ENCODE measurements at places on chromosomes 5 and 9.

DNA sequence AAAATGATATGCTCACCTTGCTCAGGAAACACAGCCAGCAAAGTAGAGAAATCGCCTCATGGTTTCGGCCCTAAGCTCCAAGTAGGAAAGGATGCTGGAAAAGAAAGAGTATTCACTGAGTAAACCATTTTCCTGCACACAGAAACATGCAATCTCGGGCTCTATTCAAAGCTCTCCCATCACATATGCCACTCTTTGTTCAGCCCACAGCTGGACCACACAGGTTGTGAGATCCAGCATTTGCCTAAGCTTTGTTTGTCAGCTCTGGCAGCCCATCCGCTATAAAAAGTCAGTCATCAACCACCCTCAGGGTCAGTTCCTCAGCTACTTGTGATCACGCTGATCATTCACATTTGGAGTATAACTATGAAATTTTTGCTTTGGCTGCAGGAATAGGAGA lies 96.5 kb upstream of the SMARCA2 start:
- DNase-seq, result no peak

DNA sequence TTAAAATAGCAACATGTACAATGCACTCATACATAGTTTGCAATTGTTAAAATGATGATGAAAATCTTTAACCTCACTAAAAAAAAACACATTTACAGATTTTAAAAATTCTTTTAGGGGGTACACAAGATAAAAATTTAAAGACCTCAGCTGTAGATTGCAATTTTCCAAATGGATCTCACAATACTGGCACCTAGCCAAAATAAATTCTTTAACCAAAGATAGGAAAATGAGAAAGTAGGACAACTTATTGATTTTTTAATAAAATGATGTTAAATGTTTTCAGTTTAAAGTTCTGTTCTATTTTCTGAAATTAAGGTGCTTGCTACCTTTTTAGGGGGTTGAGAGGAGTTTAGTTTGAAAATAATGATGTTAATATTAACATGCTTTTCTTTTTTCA lies 90.0 kb downstream of the PCSK1 start:
- no peak for DNase-seq

- peak; percentile 46 for DNase-seq
These were observed 153.9 kb downstream of the GPBP1 start for GRCh38 chr5:57327561-57328367.

- peak; percentile 47 for DNase-seq
These were observed 73.9 kb downstream of the ADAMTS2 start for GRCh38 chr5:179271428-179271734.

- DNase-seq, result no peak
These were observed 1.2 kb downstream of the GALT start for GRCh38 chr9:34647651-34648050.

- no peak for DNase-seq
These were observed 967.5 kb downstream of the NR2F1-AS1 start for GRCh38 chr5:92613546-92613945.

GRCh38 chr5:54577937-54578653 lies 60.5 kb downstream of the SNX18 start:
- no peak for DNase-seq

DNA sequence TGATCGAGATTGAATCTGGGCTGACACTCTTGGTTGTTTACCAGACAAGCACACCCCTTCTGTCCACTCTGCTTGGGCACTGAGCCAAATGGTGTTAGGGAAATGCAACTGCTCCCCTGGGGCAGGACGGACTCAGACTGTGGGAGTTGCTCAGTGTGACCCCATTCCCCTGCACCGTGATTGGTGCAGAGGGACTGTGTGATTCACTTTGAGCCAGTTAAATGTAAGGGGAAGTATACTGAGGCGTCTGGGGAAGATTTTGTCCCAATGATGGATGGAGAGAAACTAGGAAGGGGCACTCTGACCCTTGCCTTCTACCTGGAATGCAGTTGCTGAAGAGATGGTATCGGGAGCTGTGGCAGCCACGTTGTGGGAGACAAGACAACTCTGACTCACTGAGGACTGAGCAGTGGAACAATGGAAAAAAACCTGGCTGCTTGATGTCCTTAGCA lies 196.0 kb upstream of the ANKRD55 start:
- peak; percentile 76 for DNase-seq

DNA sequence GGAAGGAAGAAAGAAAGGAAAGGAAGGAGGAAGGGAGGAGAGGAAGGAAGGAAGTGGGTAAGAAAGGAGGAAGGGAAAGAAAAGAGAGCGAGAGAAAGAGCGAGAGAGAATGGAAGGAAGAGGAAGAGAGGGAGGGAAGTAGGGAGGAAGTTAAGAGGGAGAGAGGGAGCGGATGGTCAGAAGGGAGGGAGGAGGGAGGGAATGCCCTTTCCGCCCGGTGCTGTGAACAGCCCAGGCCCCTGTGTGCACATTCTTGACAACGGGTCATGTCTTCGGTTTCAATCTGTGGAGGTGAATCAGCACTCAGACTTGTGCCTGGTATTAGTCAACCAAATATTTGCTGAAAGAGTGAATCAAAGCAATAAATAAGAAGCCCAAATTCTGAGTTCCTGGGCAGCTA lies 39.2 kb downstream of the PRUNE2 start:
- no peak for DNase-seq

GRCh38 chr9:112917047-112917986 lies 26.6 kb upstream of the SLC46A2 start:
- DNase-seq, result no peak

- no peak for DNase-seq
These were observed 16.9 kb downstream of the PRRX2 start for GRCh38 chr9:129682381-129682780.

- no peak for DNase-seq
These were observed 135.9 kb downstream of the CCDC192 start for GRCh38 chr5:127839072-127839471.

GRCh38 chr5:80745490-80745889 lies 90.7 kb upstream of the DHFR start:
- DNase-seq, result no peak

GRCh38 chr9:36928670-36929349 lies 105.3 kb downstream of the PAX5 start:
- no peak for DNase-seq

DNA sequence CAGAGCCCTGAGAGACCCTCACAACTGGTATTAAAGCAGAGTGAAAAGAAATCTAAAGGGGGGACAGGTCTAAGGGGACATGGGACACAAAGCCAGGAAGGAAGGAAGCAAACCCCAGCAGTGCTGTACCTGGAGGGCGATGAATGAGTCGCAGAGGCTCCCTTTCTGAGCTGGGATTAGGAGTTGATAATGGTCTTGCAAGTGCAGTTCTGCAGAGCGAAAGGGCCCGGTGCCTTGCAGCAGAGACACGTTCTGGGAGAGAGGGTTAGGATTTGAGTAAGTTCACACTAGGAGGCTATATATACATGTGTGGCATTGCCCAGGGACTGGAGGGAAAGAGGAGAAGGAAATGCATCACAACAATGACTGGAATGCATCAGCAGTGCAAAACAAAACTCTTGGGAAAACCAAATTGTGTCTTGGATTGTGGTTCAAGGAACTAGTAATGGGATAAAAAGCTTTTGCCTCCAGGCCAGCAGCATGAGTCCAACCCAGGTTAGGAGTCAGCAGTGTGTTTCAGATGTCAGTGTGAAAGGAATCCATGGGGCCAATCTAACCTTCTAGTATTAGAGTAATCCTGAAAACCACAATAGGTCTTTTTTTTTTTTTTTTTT lies 38.8 kb upstream of the LIFR start:
- no peak for DNase-seq

DNA sequence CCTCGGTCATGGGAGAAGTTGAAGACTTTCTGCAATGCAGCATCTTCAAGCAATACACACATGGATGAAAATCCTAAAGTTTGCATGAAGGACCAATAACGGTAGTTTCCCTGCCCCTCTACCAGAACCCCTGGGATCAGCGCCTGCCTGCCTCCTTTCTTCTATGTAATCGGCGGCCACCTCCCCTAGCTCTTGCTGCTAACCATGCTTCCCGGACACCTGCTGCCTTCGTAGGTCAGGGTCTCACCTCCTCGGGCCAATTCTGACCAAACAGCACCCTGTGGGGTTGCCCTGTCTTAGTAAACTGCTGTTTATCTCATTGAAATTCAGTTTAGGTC lies 388 bp upstream of the MED10 start:
- no peak for DNase-seq

- no peak for DNase-seq
These were observed 32.8 kb upstream of the MED10 start for GRCh38 chr5:6411141-6411540.

- DNase-seq, result peak; percentile 43
These were observed 53.4 kb upstream of the SUB1 start for GRCh38 chr5:32531885-32532520.

GRCh38 chr5:41325074-41325473 lies 111.7 kb upstream of the C6 start:
- DNase-seq, result no peak

DNA sequence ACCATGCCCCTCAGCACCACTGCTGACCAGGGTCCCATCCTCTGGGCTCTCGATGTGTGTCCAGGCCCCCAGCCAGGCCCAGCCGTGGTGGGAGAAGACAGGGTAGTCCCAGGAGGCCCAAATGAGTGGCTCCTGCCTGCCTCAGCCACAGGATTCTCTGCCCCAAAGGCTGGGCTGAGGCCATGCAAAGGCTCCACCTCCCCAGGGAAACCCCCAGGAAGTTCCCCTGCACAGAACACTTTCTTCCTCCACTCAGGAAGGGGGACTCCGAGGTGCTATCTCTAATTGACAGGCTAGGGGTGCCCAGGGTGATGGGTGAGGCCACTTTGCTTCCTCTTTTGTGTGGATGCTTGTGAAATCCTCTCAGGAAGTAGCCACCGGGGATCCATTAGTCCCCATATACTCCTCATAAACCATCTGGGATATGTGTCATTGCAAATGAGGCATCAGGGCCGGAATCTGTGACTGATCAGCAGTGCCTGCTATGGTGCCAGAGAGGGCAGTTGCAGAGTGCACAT lies 23.1 kb upstream of the TDRD7 start:
- no peak for DNase-seq

DNA sequence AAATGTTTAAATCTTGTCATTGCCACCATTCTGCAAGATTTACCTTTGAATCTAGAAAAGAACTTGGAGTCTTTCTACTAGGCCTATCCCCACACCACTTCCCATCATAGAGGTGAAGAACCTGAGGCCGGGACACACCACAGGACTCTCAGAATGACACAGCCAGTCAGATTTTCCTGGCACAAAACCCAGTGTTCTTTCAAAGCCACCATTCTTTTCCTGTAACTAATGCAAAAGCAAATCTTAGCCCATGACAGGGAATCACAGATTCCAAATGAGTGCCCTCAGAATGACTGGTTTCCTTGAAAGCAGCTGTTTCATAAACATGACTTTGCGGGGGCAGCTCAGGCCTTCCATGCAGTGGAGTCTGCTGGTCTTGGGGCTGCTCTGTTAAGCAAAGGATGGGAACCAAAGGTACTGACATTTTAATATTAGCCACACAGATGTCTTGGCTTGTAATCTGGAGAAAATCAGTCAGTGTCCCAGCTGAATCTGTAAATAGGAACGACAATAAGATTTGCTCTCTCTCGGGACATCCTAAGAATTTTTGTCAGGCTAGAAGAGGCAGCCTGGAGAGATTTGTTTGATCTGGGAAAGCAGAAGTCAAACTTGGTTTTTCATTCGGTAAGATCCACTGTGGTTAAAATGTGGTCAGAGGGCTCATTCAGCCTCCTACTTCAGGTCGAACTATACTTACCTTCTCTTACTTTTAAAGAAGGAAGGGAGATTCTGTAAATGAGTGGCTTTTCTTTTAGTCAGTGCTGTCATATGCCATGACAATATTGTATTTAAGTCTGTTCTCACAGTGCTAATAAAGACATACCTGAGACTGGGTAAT lies 115.1 kb downstream of the PALM2AKAP2 start:
- DNase-seq, result no peak

GRCh38 chr9:90441814-90442213 lies 200.8 kb downstream of the DIRAS2 start:
- no peak for DNase-seq

- DNase-seq, result no peak
These were observed 152.0 kb downstream of the MTRR start for GRCh38 chr5:8020861-8021514.

- peak; percentile 43 for DNase-seq
These were observed 71.3 kb downstream of the HRH2 start for GRCh38 chr5:175728885-175729828.

GRCh38 chr5:137488974-137489373 lies 10.2 kb downstream of the SPOCK1 start:
- no peak for DNase-seq

DNA sequence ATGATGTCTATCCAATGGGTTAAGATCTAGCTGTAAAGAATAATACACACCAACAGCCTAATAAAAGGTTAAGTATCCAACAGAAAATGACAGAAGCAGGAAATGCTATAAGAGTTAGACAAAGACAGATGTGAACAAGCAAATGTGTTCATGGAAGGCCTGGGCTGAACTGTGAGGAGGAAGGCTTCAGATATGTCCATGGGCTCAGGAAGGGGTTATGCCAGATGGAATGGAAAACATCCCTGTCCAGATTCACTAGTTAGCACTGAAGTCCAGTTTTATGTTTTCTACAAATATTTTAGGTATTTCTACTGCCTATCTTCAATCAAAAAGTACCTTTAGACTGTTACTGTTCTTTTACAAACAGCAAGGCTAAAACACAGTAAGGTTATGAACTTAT lies 27.1 kb downstream of the ERAP1 start:
- DNase-seq, result no peak

- DNase-seq, result no peak
These were observed 11.9 kb downstream of the RAPGEF1 start for GRCh38 chr9:131727795-131728545.

DNA sequence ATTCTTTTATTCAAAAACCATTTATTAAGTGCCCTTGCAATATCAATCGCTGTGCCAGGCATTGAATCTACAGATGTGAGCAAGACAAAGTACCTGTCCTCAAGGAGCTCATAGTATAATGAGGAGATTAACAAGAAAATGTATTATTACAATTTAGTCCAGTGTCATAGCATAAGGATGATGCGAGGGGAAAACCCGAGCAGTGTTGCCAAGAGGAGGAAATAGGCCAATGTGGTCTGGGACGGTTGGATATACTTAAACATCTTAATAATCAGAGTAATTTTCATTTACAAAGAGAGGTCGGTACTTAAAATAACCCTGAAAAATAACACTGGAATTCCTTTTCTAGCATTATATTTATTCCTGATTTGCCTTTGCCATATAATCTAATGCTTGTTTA lies 18.5 kb downstream of the CD274 start:
- DNase-seq, result no peak

DNA sequence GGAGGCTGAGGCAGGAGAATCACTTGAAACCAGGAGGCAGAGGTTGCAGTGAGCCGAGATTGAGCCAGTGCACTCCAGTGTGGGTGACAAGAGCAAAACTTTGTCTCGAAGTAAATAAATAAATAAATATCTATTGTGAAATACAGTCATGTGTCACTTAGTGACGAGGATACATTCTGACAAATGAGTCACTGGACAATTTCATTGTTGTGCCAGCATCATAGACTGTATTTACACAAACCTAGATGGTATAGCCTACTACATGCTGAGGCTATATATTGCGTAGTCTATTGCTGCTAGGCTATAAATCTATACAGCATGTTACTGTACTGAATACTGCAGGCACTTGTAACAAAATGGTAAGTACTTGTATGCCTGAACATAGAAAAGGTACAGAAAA lies 61.1 kb upstream of the CCL21 start:
- DNase-seq, result no peak

- no peak for DNase-seq
These were observed 187.7 kb upstream of the POU5F2 start for GRCh38 chr5:93929131-93929530.

GRCh38 chr5:113678924-113679575 lies 165.6 kb downstream of the YTHDC2 start:
- DNase-seq, result no peak

GRCh38 chr9:85182383-85182782 lies 512.9 kb downstream of the NTRK2 start:
- DNase-seq, result no peak

GRCh38 chr5:159419576-159419975 lies 89.3 kb upstream of the IL12B start:
- DNase-seq, result no peak

Data from stomach (tissue), 19 donors.